ENCODE measurements at places on chromosomes 2 and 18.

DNA sequence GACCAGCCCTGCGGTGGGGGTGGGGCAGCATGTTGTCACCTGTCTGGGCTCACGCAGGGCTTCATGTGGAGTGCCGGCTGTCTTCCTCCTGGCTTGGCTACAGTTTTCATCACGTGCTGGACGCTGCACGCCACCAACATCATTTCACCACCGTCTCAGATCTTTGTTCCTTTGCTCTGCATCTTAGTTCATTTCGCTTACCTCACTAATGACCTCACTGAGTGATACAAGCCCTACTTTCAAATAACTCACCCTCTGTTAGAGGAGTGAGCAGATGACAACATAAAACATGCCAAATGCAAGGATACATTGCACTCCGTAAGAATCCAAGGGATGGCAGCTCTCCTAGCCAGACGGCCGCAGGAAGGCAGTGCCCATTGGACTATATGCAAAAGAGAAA, 527.5 kb downstream of the GALR1 start:
- DNase-seq: no peak

DNA sequence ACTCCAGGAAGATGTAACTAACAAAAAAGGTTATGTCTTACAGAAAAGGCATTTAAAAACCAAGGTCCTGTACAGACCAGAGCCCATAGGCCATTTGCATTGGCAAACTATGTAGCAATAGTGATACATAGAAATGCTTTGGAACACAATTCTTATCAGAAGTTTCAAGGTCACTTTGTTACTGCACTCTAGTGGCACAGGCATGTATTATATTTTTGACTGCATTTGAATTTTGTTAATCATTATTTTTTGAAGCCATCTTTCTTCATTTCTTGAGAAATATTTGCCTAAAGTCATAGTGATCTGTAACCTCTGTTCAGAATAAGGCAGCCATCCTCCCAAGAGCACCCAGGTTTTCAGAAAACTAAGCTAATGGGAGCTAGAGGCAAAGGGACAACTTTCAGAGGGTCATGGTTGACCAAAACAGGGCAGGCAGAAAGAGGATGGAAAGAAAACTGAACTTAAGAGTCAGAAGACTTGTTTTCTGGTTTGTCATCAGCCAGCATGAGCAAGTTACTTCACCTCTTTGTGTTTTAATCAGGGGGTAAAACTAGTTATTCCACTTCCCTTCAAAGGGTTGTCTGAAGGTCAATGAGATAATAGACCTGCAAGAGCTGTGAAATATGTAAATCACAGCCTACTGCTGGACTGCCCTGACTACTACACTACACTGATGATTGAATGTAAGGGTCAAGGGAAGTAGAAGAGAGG, 41.5 kb downstream of the SLC38A11 start:
- DNase-seq: no peak

GRCh38 chr2:8121826-8122513, 559.9 kb upstream of the ID2 start:
- DNase-seq: no peak

DNA sequence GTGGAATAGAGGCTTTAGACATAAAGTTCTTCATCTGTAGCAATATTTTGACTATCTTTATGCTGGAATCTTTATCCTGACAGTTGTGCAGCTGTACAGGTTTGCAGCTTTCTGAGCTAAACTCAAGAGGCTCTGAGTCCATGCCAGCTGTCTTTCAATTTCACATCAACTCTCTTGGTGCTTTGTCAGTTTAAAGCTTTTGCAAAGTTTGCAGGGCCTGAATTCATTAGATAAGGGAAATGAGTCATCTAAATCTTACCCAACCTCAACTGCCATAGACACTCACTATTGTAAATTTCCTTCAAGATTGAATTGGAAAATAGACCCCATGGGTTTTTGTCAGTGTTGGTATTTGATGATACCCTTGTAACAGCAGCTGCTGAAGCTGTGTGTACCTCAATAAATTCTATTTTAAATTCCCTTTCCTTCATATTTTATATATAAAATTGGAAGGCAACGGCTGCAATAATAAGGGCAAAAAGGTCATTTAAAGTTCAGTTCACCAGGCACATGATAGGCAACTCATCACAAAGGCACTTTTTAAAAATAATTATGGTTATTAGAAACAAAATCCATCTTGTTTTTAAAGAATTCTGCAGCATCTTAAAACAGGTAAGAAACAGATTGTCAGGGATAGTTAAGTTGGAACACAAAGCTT, 169.9 kb upstream of the SLC39A10 start:
- no peak for DNase-seq

GRCh38 chr18:27546991-27547390, 361.9 kb upstream of the CHST9 start:
- DNase-seq: no peak

GRCh38 chr18:39870591-39870990, 2084.4 kb upstream of the PIK3C3 start:
- DNase-seq: no peak

DNA sequence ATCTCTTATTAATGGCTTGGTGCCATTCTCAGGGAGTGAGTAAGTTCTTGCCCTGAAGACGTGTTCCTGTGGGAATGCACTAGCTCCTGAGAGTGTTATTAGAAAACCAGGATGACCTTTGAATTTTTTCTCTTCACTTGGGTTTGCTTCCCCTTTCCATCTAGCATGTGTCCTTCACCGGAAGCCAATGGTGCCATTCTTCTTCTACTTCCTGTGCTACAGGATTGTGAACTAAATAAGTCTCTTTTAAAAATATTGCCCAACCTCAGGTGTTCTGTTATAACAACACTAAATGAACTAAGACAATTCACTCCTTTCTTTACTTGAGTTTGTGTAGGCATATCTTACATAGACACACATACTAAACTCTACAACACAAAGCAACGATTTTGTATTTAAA, 447.0 kb downstream of the SOX11 start:
- no peak for DNase-seq

GRCh38 chr2:62217970-62218369, 22.1 kb downstream of the B3GNT2 start:
- DNase-seq: no peak
